ENCODE measurements at places on chromosomes 2 and 18.

GRCh38 chr2:190640117-190640516 is 8.8 kb upstream of the NAB1 start:
- DNase-seq, result no peak

GRCh38 chr2:241833101-241833663 is 24.2 kb downstream of the NEU4 start:
- peak; percentile 40 for DNase-seq

- DNase-seq, result no peak
Observed at GRCh38 chr2:184633726-184634125, 35.4 kb downstream of the ZNF804A start.

DNA sequence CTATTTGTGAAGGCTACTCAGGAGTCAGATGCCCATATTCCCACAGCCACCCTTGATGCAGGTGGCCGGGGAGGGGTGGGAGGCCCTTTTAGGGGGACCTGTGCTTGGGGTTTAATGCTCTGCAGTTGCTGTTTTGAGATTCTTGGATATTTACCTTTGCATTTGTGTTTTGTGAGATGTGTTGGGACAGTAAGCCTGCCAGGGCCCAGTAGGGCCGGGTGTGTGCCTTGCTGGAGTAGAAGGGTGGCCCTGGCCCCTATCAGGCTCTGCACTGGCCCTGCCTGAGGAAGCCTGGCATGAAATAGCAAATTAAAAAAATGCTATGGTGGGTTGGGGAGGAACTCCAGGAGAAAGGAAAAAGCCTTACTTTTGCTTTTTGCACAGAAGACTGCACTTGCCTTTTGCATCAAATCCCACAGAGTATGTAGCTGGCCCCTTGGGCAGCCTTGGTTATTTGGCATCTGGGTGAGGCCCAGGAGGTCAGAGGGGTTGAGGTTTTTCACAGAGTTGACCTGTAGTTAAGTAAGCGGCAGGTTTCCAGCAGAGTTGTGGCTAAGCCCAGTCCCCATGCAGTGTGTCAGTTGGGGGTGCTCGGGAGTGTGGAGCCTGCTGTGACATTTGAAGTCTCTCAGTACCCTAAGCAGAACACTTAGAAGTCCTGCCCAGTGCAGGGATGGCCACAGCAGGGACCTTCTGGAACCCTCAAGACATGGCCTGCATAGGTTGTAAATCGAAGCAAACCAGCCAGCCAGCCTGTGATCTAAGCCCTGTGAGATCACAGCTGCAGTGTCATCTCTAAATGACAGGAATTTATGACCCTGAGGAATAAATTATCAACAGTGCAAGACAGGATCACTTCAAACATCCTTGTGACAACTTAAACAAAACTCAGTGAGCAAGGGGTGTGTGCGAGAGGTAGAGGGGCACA is 68.8 kb downstream of the SH3RF3 start:
- DNase-seq, result no peak

DNA sequence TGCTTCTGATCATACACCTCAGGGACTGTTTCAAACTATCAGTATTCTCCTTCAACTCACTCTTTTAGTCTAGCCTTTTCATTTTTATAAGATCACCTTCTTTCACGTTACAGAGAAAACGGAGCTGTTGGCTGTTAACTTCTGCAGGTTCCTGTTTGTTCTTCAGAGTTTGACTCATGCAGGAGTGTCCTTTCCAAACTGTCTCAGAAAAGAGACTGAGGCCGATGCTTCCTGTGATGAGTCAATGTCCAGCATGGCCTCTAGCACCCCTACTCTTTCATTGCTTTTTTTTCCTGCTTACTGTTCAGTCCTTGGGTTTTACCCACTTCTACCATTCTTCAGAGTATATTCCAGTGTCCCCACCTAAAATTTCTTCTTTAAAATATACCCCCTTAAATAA is 240.8 kb upstream of the RGPD4 start:
- DNase-seq, result no peak

GRCh38 chr2:237549643-237550415 is 16.5 kb upstream of the PRLH start:
- no peak for DNase-seq

DNA sequence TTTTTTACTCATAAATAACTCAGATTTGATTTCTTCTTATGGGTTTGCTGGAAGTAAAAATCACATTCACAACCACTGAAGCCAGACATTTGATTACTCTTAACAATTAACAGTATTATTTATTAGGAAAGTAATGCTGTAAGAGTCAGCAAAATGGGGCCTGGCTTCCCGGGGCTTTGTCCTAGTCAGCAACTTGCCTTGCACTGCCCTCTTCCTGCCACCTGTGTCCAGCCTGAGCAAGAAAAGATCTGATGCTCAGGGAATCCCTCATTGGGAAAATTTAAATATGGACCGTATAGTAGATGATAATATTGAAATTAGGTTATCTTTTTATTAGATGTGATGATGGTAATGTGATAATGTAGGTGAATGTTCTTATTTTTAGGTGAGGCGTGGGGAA is 30.8 kb upstream of the ACYP2 start:
- DNase-seq, result no peak

DNA sequence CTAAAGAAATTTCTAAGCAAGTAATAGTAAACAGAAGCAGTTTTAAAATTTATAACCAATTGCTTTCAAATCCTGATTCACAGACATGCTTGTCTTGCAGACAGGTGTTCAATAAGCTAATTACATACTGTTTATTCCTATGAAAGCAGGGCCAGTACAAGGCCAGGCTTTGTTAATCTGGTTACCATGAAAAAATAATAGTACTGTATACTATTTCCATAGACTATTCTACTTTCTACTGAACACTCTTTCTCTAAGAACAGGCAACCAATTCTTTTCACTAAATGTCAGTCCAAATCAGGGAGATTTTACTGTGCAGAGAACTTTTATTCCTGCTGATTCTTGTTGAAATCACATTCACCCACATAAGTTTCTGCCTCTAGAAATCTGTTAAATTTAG is 2.9 kb upstream of the SRSF7 start:
- no peak for DNase-seq

GRCh38 chr2:237497009-237497837 is 10.2 kb downstream of the MLPH start:
- DNase-seq, result no peak

GRCh38 chr2:239605976-239606375 is 205.2 kb upstream of the HDAC4 start:
- no peak for DNase-seq

DNA sequence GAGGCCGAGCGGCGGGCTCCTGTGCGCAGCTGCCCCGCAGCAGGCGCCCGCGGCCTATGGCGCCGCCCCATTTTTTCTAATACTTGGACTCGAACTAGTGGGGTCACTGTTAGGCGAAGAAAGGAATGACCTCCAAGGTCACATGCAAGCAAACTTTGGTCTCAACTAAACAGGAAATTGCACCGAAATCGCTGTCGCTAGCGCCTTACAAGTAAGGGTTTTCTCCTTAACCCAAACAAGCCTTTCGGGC is 339 bp downstream of the ACAA2 start:
- peak; percentile 7 for DNase-seq

DNA sequence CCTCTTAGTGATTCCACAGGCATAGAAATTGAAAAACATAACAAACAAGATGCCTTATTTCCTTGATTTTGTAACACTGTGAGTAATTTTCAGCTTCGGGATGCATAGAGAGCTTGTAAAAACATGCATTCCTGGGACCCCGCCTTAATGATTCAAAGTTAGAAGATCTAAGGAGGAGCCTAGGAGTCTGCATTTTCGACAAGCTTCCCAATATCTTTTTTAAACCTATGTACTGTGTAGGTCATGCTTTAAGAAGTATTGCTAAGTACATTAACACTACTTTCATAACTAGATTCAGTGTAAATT is 109.8 kb upstream of the ZNF516 start:
- DNase-seq, result no peak

DNA sequence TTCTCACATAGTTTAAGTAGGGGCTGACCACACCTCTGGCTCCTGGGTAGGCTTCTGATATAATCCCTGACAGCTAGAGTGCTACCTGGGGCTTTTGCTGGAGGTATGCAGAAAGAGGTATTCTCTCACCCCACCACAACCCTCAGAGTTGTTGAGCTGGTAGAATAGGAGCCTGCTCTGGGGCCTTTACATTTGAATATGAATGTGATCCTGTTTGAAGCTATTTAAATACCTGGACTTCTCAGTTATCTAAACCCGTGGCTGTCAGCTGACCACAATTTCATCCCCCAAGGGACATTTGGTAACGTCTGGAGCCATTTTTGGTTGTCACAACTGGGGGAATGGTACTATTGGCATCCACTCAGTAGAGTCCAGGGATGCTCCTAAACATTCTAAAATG is 669.1 kb downstream of the SATB2 start:
- no peak for DNase-seq

DNA sequence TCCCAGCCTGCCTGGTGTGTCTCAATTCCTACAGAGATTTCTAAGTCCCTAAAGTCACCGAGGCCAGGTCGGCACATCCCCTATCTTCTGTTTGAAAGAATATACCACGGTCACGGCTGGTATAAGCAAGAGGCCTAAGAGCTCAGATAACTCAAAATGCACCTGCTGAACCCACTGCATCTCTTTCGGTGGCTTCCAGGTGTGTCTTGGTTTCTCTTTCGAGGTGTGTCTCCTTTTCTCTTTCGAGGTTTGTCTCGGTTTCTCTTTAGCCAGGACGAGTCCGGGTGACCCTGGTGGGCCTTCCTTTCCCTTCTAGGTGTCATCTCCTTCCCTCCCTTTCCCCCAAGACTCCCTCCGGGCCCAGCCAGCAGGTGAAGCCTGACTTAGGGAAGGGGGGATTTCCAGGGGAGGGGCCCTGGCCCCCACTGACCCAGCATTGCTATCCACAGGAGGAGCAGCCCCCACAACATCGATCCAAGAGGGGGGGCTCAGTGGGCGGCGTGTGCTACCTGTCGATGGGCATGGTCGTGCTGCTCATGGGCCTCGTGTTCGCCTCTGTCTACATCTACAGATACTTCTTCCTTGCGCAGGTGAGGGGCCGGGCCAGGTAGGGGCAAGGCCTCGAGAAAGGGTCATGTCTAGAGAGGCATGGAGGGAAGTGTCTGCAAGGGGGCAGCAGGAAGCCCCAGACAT is 8.4 kb downstream of the ITM2C start:
- no peak for DNase-seq

- no peak for DNase-seq
Observed at GRCh38 chr2:144376926-144377325, 143.0 kb downstream of the ZEB2 start.

DNA sequence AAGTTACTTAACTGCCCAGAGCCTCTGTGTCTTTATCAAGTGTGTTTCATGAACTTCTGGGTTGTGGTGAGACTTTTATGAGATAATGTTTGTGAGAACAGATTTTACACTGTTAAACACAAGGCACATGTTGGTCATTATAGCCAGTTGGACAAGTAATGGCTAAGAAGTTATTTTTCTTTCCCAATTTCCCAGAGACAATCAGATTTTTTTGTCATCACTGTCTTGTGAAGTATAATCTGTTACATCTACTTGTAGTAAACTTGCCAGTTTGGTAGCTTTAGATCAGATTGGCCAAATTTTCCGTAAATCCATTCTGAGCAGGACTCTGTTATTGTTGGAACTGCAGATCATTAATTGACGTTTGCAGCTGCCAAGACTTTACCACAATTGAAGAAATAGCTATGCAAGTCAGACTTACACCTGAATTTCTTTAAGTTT is 838.8 kb downstream of the SLC4A3 start:
- DNase-seq, result no peak

DNA sequence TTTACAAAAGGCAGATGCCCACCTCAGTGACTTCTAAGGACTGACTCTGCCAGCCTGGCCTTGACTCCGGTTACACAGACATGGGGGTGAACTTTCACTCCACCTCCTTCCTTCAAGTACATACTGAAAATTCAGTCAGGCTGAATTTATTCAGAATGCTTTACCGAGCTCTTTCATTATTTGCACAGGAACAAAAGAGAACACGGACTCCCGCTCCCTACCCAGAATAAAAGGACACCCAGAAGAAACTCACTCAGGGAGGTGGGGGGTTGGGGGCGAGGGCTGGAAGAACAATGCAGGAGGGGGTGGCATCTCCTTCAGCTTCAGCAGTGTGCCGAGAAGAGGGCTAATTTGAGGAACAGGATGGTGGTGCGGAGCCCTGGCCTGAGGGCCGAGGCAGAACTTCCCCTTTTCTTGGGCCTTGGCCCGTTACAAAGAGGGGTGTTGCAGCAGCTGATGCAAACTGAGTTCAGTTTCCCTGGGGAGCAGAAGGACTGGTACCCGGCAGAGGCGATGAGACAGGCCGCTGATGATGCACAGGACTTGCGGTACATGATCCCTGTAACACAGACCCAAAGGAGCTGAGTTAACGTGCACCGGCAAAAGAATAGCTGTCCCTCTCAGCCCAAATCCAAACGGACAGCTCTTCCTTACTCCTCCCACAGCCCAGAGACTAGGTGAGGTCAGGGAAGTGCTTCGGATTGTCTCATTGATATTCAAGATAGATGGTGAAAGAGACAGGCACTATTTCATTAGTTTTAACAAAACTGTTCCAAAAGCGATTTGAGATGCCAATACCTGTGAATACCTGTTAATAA is 24.1 kb downstream of the LYPD1 start:
- no peak for DNase-seq

DNA sequence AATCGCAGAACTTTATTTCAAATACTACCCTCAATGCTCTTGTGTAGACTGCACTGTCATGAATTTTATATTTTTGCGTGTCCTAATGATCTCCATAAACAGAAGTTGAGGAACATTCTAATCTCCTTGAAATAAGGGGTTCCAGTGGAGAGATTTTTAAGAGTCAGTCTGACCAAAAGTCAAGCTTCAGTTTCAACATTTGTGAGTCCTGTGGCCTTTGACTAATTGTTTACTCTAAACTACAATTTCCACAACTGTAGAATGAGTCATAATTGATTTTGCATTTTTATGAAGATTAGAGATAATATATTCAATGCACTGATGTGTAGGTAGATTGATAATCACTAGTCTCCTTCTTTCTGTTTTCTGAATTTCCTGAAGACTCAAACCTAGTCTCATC is 720.3 kb upstream of the ID2 start:
- DNase-seq, result no peak

- DNase-seq, result no peak
Observed at GRCh38 chr2:119249855-119250717, 26.5 kb downstream of the STEAP3 start.

DNA sequence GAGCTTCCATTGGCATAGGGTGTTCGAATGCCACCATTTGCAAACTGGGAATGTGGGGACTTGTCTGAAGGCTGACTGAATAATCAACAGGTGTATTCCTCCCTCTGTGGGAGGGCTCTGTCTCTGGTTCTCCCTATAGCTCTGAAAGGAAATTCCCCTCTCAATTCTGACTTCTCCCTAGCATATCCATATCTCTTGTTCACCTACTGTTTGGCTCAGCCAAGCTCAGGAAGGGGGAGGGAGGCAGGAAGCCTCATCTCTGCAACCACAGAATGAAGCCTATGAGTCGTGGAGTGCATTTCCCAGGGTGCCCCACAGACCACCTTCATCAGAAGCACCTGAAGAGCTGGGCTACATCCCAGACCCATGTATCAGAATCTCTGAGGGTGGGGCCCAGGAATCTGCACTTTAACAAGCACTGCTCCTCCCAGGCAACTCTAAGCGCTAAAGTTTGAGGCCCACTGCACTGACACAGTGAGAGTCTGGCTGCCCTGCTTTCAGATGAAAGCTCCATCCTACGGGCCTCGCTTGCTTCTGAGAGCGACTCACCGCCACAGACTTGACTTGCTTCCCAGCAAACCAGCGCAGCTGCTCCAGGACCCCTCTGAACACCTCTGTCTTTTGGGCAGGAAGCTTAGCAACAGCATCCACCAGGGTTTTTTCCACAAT is 32.0 kb downstream of the XDH start:
- no peak for DNase-seq

All from GM04503 (cell line).